Activated naive CD4-positive, alpha-beta T cell (primary cell): ENCODE measurements at places on chromosomes 11 and 22.

DNA sequence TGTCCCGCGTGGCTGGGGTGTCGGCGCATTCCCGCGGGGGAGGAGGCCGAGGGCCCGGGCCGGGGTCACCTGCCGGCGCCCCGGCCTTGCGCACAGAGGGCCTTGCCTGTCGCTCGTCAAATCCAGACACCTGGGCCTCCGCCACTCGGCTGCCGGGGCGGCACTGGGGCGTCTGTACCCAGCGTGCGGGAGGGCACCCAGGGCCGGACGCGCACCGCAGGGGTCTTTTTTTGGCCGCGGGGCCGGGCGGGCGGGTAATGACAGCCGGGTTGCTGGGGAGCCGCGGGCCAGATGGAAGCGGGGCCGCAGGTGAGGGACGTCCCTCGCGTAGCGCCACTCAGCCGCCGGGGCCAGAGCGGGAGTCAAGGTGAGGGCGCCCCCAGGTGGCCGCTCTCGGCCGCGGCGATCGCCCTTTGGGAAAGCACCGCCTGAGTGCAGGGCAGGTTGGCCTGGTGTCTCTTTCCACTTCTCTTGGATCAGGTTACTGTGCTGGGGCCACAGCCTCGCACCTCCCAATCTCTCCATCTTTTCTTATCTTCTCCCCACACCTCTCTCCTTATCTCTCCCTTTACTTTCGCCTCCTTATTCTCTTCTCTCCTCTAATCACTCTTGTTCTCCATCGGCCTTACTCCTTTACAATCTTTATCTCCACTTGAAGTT is 3.5 kb downstream of the PHLDB1 start:
- DNase-seq: peak; percentile 63

- DNase-seq: no peak
Measured at GRCh38 chr11:36417154-36417553, 92.9 kb downstream of the TRAF6 start.

DNA sequence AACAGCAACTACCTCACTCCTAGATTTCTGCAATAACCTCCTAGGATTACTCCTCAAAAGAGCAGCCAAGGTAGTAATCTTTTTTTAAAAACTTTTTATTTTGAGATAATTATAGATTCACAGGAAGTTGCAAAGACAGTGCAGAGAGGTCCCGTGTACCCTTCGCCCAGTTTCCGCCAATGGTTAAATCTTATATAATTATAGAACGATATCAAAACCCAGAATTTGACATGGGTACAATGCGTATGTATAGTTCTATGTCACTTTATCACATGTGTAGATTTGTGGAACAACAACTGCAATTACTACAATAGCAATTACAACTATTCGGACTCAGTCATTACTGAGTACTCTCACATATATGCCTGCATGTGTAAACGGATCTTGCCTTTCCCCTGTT is 94.8 kb upstream of the APOA1 start:
- no peak for DNase-seq

DNA sequence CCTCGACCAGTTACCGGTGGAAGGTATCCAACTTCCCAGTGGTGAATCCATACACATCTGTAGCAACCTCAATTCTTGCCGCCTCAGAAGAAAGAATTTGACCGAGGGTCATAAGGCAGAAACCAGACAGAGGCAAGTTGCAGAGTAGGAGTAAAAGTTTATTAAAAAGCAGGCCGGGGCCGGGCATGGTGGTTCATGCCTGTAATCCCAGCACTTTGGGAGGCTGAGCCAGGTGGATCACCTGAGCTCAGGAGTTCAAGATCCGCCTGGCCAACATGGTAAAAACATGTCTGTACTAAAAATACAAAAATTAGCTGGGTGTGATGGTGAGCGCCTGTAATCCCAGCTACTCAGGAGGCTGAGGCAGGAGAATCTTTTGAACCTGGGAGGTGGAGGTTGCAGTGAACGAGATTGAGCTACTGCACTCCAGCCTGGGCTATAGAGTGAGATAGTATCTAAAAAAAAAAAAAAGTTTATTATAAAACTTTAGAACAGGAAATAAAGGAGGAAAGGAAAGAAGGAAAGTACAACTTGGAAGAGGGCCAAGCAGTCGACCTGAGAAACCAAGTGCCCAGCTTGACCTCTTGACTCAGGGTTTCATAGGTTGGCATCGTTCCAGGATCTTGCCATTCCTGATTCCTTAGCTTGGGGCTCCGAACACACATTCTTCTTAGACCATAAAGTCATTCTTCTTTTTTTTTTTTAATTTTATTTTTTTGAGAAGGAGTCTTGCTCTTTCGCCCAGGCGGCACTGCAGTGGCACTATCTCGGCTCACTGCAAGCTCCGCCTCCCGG is 27.8 kb downstream of the RGL4 start:
- no peak for DNase-seq

GRCh38 chr11:16883174-16883573 is 131.0 kb downstream of the PLEKHA7 start:
- no peak for DNase-seq

GRCh38 chr22:37669586-37669985 is 5.8 kb upstream of the LGALS1 start:
- DNase-seq: no peak

GRCh38 chr11:19938866-19939265 is 221.4 kb downstream of the DBX1 start:
- DNase-seq: no peak

GRCh38 chr22:21948824-21949568 is 3.7 kb downstream of the PPM1F start:
- no peak for DNase-seq

- DNase-seq: no peak
Measured at GRCh38 chr22:49373801-49374226, 453.9 kb downstream of the BRD1 start.

GRCh38 chr11:70538641-70539359 is 140.5 kb downstream of the CTTN start:
- no peak for DNase-seq

GRCh38 chr11:133782116-133782725 is 63.1 kb downstream of the SPATA19 start:
- no peak for DNase-seq

- no peak for DNase-seq
Measured at GRCh38 chr11:111631666-111632039, 29.4 kb downstream of the SIK2 start.

DNA sequence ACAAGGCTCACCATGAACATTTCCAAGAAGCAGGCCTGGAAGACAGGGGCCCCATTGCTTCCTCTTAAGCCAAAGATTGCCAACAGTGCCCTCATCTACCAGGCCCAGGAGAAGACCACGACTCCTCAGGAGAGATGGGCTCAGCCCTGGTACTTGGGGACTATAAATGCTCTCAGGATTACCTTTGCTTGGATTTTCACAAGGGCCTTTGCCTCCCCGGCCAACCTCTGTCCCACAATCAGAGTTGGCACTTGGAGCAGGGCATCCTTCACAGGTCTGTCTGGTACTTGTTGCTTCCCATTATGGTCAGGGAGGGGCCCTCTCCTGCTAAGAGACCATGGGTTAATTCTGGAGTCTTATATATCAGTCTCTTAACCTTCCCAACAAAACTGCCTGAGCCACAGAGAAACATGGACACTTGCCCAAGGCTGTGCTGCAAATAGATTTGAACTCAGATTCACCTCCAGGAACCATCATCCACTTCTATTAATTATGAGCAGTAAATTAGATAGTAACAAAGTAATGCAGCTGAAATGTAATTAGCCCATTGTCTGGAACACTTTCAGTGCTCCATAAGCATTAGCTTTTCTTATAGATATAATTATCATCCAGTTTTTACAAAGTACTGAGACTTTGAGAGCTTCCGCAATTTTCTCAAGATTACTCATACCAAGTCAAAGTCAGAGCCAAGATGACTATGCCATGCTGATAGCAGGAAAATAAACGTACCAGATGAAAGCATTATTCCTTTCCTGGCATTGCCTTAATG is 33.5 kb downstream of the POU2AF3 start:
- DNase-seq: no peak

GRCh38 chr11:88521399-88521798 is 183.9 kb upstream of the CTSC start:
- no peak for DNase-seq
